ENCODE measurements at places on chromosomes 16 and 17.
A peak's percentile ranks its signal among the peaks of the same experiment; 100 is the strongest.

- no peak for DNase-seq
Measured at GRCh38 chr17:9788601-9789000, 2.8 kb downstream of the DHRS7C start.

GRCh38 chr17:219696-220095, 38.2 kb upstream of the DOC2B start:
- DNase-seq: no peak

DNA sequence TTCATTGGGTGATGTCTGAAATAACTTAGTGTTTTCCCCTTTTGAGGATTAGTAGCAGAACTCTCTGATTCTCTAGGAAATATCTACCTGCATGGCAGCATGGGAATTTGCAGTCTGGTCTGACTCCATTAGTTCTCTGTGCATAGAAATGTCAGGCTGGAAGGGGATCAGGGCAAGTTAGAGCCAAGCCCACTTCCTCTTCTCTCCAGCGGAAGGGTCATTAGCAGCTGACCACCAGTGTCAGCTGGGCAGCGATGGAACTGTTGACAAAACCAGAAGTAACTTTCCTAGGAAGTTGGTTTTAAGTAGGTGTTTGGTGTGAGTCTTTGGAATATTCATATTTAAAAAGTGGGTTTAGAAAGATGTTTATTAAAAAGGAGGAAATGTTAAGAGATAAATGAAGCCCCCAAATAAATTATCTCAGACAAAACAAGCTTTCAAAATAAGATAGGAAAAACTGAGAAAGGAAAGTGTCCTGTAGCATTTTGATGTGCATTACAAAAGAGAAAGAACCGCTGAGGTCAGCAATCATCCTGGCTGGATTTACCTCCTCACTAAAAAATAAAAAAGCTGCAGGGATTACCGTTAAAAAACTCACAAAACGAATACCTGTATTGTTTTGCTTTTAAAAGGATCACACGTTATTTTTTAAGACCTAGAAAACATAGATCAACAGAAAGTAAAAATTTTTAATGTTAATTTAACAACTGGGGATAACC, 32.4 kb upstream of the MMD start:
- DNase-seq: no peak

- DNase-seq: no peak
Measured at GRCh38 chr16:77951788-77952187, 70.6 kb upstream of the CLEC3A start.

DNA sequence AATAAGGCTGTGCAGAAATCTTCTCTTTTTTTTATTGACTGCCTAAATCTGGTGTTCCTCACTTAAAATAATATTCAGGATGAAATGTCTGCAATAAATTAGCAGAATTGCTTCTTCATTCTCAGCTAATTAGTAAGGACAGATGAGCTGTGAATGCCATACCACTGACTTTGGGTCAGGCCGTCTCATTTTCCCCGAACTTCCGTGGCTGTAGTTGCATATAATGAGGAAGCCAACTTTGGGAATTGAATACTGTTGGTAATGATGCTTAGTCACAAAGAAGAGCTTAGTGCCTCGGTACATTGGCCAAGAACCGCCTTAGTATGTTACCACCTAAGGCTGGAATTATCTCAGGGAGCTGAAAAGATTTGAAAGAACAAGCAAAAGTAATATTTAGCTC, 47.6 kb downstream of the NUP93 start:
- DNase-seq: no peak

GRCh38 chr16:14502256-14502875, 127.7 kb downstream of the PARN start:
- DNase-seq: no peak

- DNase-seq: no peak
Measured at GRCh38 chr16:10511829-10512228, 68.6 kb downstream of the EMP2 start.

GRCh38 chr17:64401941-64402340, 11.3 kb upstream of the PECAM1 start:
- DNase-seq: no peak

GRCh38 chr17:48219617-48220016, 112.1 kb downstream of the SNX11 start:
- no peak for DNase-seq

DNA sequence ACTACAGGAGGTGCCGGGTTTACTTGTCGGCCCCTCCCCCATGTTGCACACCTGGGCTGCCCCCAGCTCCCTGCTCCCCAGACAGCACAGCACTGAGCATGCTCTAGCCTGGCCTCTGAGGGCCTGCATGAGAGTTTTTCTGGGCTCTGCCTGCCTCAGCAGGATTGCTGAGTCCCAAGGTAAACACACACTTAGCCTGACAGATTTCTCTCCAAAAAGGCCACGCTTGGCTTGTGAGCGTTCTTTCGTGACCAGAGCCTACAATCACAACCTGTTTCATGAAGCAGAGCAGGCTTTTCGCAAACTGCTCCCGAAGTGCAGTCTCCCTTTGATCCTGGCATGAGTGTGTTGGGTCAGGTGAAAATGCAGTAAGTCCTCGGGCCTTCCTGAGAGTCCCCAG, 9.8 kb upstream of the CD300E start:
- DNase-seq: no peak

GRCh38 chr17:80526116-80526910, 18.3 kb upstream of the RPTOR start:
- no peak for DNase-seq

DNA sequence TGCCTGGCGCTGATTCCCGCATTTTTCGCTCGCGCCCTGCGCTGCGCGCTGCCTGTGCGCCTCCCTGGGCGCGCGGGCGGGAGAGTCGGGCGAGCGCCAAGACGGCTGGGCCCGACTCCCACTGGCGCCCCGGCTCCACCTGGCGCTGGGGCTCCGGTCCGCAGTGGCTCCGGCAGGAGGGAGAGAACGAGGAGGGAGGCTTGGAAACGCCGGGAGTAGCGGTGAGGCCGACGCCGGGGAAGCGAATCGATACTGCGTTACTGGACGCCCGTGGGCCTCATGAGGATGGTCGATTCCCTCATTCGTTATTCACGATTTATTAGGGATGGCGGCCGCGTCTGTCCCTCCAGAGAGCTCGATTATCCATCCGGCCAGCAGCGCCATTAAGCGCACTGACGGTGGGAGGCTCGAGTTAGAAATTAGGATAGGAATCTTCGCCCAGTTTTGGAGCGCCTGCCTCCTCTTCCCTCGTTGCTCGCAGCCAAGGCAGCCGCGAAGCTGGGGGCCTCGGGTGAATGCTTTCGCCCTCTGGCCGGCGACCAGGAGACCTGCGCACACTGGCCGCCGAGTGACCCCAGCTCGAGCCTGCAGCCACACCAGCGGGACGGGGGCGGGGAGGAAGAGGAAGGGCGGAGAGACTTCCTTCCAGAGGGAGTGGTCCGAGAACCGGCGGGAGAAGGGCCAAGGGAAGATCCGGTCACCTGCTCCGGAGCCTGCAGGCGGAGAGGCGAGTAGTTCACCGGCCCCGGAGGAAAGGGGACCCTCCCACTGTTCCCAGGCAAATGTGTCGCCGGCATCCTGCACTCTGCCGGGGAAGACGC, 1.3 kb upstream of the PCGF2 start:
- peak; percentile 68 for DNase-seq

- DNase-seq: peak; percentile 24
Measured at GRCh38 chr17:36937959-36938565, 787 bp downstream of the LHX1 start.

GRCh38 chr17:15343749-15344148, 2.4 kb upstream of the TEKT3 start:
- peak; percentile 14 for DNase-seq

DNA sequence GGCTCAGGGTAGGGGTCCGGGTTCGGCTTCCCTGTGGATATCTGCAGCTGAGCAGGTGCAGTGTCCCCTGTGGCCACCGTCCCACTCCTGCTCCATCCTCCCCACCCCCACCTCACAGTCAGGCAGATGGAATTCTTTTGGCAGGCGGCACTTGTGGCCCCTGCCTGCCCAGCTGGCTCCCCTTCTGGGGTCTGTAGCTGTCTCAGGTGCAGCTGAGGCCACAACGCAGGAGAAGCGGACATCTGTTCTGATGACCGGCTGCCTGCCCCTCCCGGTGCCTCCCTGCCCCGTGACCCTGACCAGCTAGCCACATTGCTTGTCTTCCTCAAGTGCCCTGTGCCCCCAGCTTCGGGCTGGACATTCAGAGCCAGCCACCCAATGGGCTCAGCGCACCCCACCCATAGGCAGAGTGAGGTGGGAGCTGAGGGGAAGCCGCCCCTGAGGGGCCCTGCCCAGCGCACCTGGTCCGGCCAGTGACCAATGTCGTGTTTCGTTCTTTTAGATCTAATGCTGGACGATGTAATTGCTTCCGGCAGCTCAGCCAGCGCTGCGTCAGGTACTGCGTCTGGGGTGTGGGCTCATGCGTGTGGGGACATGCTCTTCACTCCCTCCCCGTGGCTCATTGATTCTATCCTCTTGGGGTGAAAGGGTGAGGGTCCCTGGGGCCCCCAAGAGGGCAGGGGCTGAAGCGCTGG, 25.2 kb upstream of the ABCC3 start:
- no peak for DNase-seq

- DNase-seq: no peak
Measured at GRCh38 chr16:75702242-75702641, 981 bp upstream of the DUXB start.

- DNase-seq: no peak
Measured at GRCh38 chr17:71933306-71933705, 187.5 kb upstream of the SOX9 start.

DNA sequence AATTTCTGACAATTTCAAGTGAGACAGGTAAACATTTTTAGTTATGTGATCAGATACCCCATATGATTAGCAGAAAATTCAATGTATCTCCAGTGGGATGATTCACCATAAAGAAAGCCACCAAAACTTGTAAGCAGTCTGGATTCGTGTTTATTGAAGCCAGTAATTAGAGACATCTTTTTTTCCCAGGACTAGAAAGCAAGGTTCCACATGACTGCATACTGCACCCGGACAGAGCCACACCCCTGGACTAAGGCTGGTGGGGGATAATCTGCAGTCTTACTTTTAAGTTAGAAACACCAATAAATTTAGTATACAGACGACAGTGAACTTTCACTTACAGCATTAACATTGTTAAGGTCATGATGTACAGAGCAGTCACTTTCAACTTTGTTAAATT, 24.2 kb upstream of the CMTM4 start:
- DNase-seq: no peak

- DNase-seq: no peak
Measured at GRCh38 chr16:19687279-19687678, 30.7 kb downstream of the KNOP1 start.

DNA sequence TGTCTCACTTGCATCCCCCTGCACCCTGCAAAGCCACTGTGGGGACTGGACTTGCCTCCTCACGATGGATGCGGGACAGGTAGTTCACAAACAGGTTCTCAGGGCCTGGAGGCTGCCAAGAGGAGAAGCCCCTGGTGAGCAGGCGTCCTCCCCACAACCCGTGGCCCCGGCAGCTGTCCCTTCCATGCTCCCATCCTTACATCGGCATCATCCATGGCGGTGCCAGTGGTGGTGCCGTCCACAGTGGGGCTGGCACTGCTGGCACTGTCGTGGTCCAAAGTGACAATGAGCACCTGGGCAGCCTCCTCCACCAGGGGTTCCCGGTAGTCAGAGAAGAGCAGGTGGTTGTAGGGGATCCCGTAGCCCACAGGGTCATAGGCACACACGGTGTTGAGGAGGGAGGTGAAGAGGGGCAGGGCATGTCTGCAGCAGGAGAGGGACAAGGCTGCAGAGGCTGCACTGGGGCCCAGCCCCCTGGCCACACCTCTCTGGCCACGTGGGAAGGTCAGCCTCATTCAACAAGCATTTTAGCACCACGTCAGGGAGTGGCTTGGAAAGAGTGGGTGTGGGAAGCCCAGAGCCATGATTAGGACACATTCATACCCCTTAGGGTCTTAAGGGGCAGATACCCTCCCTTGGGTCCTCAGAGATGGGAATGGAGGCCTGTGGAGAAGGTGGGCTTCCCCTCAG, 12.6 kb downstream of the HID1 start:
- DNase-seq: peak; percentile 19

- DNase-seq: no peak
Measured at GRCh38 chr17:17015230-17015629, 27.0 kb upstream of the MPRIP start.

DNA sequence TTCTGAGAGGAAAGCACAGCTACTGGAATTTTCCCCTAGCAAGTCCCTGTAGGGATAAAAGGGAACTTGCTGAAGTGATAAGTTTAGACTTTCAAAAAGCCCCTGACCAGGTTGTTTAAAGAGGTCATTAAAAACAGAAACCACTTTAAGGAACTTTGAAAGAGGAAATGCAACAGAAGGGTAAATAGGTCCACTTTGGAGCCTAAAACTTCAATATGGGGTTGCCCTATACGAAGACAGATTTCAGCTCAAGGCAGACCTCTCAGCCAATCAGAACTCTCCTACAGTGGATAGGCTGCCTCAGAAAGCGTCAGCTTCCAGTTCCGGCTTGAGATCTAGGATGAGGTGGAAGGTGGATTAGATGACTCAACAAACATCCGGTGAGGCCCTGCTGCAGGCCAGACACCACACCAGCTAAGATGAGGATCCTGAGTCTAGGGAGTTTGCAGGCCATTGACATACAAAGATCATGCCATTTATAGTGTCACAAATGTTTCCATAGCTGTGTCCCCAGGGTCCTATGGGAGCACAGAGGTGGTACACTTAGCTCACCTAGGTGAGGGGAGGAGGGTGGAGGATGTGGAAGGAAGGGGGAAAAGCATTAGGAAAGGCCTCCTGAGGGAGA, 7.9 kb upstream of the MFSD6L start:
- no peak for DNase-seq

DNA sequence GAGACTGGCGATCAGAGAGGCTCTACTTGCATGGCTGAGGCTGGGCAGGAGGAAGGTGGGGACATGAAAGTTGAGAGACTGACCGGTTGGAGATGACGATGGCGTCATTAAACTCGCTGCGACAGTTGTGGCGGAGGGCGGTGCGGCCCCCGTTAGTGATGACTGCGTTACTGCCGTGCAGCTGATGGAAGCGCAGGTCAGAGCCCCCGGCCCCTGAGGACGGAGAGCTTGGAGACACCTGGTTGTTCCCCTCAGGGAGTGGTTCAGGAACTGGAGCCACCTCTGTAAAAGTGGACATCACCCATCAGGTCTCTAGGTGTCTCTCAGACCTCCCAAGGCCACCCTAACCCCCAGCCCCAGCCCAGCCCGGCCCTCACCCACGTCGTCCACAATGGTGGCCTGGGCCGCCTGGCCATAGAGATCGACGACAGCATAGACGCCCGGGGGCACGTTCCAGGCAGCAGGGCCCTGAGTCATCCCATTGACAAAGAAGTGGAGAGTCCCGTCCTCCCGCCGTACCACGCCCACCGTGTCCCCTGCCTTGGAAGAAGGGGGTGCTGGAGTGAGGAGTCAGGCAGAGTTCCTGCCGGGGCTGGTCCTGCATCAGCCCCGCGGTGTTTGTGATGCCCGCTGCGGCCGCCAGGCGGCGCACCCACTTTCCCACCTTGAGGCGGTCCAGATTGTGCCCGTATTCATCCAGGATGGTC, 5.3 kb downstream of the NEURL4 start:
- peak; percentile 31 for DNase-seq
